ENCODE measurements at places on chromosomes 16 and 17.

DNA sequence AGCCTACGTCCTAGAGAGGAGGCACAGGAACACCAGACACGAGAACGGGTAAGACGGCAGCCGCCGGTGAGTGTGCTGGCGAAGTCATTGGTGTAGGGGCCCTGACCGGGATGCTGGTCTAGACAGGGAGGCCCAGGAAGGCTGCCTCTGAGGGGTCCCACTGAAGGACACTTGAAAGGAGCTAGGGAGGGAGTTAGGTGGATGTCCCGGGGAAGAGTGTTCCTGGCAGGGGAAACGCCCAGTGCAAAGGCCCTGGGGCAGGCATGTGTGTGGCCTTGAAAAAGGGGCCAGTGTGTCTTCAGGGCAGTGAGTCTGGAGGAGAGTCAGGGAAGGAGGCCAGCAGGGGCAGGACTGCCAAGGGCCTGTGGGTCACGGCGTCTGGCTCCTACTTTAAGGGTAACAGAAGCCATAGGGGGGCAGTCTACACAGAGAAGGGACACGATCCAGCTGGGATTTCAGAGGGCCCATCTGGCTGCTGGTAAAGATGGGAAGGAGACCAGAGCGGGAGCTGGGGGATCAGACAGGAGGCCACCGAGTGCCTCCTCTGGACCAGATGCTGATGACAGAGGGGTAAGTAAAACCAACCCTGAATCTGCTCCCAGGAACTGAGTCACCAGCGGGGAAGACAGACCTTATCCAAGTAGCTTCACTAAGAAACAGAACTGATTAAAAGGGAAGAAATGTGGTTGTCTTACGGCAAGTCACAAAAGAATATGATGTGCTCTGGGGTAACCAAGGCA, 115.9 kb downstream of the LITAF start:
- no peak for DNase-seq

DNA sequence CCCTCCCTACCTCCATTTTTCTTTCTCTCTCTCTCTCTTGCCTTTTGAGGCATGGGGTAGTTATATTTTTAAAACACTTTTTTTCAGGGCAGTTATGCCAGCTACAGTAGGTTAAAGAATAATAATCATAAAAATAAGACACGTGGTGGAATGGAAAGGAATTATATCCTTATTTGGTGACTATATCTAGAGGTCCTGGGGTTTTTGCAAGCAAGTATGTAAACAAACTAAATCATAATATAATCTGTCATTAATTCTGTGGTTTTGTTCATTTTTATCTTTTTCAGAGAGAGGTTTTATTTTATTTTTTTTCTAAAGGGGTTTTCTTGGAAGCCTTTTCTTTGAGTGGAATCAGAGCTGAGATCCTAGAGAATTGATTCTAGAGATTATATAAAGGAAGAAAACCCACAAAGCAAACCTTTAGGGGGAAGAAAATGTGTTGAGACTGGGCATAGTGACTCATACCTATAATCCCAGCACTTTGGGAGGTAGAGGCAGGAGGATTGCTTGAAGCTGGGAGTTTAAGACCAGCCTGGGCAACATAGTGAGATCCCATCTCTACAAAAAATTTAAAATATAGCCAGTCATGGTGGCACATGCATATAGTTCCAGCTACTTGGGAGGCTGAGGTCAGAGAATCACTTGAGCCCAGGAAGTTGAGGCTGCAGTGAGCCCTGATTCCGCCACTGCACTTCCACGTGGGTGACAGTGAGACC, 53.2 kb downstream of the NQO1 start:
- DNase-seq: no peak

- DNase-seq: no peak
These were observed 9.2 kb downstream of the SLC38A10 start for GRCh38 chr17:81285894-81286293.

DNA sequence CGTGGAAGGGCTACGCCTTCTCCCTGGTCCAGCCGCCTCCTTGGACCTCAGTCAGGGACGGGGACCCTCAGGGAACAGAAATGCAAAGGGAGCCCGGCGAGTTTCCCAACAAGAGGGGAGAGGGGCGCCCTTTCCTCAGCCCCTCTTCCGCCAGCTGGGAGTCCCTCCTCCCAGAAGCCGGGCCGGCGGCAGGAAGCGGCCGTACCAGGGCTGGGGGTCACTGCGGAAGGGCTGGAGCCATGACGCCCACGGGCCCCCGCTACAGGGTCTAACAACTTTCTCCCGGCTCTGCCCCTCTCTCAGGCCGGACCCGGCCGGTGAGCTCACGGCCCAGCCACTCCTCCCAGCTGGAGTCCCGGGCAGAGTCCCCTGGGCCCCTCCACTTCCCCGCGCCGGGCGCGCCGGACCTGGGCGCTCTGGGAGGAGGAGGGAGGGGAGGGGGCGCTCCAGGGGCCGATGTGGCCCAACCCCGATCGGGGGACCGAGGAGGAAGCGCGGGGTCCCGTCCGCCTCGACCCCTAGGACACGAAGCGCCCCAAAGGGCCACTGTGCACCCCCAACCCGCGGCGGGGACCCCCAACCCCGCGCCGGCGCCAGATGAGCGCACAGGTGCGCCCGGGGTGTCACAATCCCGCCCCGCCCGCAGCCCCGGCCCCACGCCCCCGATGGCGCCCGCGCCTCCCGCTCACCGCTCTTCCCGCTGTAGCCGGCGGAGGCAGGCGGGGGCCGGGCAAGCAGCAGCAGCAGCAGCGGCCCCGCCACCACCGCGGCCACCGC, 578 bp downstream of the PGAP6 start:
- DNase-seq: no peak

All from stimulated activated CD4-positive, alpha-beta T cell treated with anti-CD3 and anti-CD28 coated beads, TNF-alpha, amount 100 ng/mL, for 4 hours (primary cell).